ENCODE measurements at places on chromosomes 3 and 15.

- no peak for DNase-seq
Observed at GRCh38 chr15:84840255-84840654, 23.1 kb downstream of the ALPK3 start.

DNA sequence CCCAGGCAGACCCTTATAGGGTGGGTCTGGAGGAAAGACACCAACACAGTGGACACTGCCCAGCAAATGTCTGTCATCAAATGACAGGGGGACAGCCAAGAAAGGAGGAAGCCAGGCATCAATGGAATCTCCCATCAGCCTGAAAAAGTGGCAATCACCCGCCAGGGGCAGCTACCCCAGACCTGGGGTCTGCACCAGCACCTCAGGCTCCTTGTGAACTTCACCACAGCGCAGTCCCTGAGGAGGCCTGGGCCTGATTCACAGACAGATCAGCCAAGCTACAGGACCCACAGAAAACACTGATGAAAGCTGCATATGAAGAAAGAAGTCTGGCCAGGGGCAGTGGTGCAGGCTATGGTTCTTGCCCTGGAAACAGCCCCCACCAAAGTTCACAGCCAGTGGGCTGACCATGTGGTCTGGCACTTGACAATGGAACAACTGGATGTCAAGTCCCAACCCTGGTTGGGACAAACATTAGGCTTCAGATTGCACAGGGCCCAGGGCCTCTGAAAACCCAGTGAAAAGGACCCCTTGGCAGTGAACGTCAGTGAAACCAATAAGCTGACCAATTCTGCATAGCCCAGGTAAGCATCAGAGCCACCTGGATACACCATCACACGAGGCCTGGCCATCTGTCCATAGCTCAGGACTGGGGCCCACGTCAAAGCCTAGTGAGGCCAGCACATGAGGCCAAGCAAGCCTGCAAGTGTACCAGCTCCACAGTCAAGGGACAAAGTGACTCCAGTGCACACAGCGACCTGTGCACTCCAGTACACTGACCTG is 29.1 kb downstream of the ALS2CL start:
- DNase-seq: no peak

GRCh38 chr15:32636908-32637567 is 4.5 kb upstream of the SCG5 start:
- no peak for DNase-seq

DNA sequence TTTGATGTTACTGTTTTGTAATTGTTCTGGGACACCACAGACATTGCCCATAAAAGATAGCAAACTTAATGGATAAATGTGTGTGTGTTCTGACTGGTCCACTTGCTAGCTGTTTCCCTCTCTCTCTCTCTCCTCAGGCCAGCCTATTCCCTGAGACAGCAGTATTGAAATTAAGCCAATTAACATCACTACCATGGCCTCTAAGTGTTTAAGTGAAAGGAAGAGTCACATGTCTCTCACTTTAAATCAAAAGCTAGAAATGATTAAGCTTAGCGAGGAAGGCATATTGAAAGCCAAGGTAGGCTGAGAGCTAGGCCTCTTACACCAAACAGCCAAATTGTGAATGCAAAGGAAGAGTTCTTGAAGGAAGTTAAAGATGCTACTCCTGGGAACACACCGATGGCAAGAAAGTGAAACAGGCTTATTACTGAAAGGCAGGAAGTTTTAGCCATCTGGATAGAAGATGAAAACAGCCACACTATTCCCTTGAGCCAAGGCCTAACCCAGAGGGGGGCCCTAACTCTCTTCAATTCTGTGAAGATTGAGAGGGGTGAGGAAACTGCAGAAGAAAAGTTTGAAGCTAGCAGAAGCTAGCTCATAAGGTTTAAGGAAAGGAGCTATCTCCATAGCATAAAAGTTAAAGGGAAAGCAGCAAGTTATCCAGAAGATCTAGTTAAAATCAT is 295.1 kb downstream of the CHST2 start:
- no peak for DNase-seq

GRCh38 chr15:44719293-44719999 is 8.1 kb downstream of the B2M start:
- DNase-seq: no peak

- no peak for DNase-seq
Observed at GRCh38 chr3:103512595-103512994, 1077.8 kb downstream of the ZPLD1 start.
